ENCODE measurements at places on chromosomes 11 and 22.
A peak's percentile ranks its signal among the peaks of the same experiment; 100 is the strongest.

- DNase-seq: no peak
Observed at GRCh38 chr11:118536726-118537125, 5.7 kb downstream of the TMEM25 start.

GRCh38 chr11:82639251-82639650 is 94.4 kb downstream of the FAM181B start:
- no peak for DNase-seq

GRCh38 chr11:100188137-100188783 is 498.8 kb upstream of the ARHGAP42 start:
- DNase-seq: no peak

- no peak for DNase-seq
Observed at GRCh38 chr11:32186118-32186517, 95.2 kb downstream of the RCN1 start.

GRCh38 chr11:26820739-26821138 is 98.9 kb upstream of the SLC5A12 start:
- DNase-seq: no peak

GRCh38 chr22:24500277-24500820 is 5.2 kb downstream of the UPB1 start:
- no peak for DNase-seq

- DNase-seq: no peak
Observed at GRCh38 chr11:128860571-128861361, 6.3 kb downstream of the KCNJ1 start.

GRCh38 chr22:31150615-31151014 is 9.4 kb upstream of the RNF185 start:
- DNase-seq: no peak

DNA sequence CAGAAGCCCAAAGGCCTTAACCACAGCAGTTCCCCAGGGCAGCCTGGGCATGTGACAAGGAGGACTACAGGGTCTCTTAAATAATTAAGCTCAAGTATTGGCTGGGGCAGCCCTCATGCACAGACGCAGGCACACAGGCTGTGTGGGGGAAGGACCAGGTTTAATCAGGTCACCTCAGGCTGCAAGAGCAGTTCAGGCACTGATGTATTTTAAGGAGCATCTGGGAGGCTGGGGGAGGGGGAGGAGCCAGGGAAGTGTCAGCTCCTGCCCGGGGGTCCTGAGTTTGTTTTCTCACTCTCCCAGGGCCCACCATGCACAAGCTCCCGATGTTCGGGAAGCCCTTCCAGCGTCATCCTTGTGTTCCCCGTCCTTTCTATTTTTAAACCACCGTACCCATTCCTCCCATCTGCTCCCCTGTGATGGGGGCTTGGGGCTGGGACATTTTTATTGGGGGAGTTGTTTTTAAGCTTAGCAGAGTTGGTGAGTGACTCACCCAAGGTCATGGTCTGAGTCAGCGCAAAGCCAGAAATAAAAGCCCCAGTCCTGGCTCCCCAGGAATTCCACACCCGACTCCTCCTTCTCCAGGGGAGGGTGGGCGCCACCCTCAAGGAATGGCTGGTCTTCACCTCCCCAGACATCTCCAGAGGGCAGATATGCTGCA is 2.4 kb downstream of the CSDC2 start:
- DNase-seq: no peak

DNA sequence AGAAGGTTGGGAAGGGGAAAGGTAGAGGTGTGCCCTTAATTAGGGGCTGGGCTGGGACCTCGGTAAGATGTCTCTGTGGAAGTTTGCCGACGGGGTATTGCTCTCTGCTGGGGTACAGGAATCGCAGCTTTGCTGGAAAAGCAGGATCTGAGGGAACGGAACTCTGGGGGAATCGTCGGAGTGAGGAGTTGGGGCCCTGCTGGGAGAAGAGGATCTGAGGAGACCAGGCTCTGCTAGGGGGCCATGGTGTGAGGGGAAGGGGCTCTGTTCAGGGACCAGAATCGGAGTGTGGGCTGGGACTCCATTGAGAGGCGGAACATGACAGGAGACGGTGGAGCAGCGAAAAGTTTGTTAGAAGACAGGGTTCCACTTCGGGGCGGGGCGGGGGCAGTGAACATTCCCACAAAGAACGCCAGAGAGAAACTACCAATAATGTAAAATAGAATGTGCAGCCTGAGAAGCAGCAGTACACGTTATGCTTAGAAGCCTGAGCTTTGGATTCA is 456 bp downstream of the AAMDC start:
- no peak for DNase-seq

DNA sequence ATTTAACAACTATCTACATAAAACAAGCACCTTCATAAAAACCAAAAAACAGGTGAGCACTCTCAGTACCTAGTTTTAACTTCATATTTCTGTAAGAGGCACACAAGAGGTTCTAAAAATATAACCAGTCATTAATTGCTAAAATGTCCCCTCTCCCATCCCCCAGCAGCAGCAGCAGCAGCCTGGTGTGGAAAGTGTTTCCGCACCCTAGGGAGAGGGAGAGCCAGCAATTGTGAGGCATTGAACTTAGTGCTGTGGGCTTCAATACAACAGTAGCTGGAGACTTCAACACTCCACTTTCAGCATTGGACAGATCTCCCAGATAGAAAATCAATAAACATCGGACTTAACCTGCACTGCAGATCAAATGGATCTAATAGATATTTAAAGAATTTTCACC is 1158.5 kb downstream of the JRKL start:
- no peak for DNase-seq

- DNase-seq: no peak
Observed at GRCh38 chr11:11733246-11733747, 108.5 kb upstream of the USP47 start.

DNA sequence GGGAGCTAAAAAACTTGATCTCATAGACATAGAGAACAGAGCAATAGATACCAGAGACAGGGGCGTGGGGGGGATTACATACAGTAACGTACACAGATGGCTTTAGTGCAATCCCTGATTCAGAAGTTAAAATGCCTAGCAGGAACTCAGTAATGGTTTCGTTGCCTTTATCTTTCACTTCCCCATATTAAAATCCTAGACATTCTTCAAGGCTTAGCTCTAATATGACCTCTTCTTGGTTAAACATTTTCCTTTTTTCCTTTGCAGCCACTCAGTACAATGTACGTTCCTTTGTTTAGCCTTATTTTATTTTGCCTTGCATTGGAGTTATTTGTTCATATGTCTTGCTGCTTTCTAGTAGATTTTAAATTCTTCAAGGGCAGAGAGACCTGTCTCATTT is 104.9 kb downstream of the C11orf87 start:
- no peak for DNase-seq

DNA sequence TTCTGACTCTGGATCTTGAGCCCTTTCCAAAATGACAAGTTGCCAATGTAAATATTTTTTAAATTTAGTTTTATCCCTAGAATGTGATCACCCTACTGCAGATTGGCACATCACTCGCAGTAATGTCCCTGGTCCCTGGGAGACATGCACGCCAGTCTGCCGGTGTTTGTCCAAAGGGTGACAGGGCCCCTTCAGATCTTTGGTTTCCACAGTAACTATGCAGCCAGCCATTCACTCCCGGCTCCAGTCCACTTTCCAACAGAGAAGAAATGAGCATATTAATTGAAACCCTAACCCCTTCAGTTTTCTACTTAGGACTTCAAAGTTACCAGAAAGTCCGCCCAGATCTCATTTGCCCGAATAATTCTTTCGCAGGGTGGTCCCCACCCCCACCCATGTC is 25.8 kb upstream of the RASSF10 start:
- DNase-seq: no peak

DNA sequence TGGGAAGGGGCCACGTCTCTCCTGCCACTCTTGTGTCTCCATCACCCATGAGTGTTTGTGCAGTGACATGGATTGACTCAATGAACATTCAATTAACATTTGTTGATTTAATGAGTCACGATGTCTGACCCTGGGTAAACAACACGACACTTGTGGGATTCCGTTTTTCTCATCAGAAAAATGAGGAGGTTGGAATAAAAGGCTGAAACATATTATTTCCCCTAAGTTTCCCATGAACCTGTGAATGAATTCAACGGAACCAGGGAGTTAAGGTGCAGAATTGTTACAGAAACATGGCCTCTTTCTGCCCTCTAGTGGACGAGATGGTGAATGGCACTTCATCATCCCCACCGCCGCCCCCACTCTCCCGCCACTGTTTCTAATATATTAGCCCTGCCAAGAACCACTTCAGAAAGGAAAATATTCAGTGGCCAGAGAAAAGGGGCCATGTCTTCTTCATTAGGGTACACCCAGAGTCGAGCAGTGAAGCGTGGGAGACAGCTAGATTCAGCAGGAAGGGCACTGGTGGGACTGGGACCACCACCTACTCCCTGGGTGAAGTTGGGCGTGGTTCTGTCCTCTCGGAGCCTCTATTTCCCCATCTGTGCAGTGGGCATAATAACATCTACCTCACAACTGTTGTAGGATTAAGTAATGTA is 46.3 kb upstream of the SYT13 start:
- DNase-seq: no peak

DNA sequence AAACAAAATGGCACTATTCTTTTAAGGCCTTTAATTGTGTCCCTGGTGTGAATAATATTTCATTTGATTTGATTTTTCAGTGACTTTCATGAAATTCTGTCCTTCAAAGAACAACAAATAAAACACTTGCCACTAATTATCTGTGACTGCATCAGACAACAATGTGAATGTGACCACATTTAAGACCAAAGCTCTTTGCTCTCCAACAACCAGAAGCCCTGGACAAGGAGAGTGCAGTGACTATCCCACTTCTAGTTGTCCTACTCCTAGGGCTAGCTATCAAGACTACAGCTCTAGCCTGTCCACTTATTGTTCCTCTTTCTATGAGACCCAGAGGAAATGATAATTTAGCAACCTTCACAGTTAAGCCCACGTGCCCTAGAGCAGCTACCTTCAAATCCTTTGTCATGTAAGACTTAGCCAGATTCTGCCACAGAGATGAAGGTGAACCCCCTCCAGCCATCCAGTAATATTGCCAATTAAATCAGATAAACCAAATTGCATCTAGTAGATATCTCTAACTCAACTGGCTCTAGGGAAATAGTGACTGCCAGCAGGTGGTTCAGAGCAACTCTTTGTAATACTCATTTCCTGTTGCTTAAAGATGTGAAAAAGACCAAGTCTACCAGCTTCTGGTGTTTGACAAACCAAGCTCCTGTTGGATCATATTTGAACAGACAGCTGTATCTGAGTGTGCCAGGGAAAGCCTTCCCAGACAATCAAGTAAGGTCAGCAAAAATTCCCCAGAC is 142.6 kb upstream of the BLID start:
- DNase-seq: no peak

GRCh38 chr11:95068549-95068948 is 1.8 kb downstream of the SRSF8 start:
- peak; percentile 49 for DNase-seq

- DNase-seq: no peak
Observed at GRCh38 chr11:88439356-88439755, 101.8 kb upstream of the CTSC start.

DNA sequence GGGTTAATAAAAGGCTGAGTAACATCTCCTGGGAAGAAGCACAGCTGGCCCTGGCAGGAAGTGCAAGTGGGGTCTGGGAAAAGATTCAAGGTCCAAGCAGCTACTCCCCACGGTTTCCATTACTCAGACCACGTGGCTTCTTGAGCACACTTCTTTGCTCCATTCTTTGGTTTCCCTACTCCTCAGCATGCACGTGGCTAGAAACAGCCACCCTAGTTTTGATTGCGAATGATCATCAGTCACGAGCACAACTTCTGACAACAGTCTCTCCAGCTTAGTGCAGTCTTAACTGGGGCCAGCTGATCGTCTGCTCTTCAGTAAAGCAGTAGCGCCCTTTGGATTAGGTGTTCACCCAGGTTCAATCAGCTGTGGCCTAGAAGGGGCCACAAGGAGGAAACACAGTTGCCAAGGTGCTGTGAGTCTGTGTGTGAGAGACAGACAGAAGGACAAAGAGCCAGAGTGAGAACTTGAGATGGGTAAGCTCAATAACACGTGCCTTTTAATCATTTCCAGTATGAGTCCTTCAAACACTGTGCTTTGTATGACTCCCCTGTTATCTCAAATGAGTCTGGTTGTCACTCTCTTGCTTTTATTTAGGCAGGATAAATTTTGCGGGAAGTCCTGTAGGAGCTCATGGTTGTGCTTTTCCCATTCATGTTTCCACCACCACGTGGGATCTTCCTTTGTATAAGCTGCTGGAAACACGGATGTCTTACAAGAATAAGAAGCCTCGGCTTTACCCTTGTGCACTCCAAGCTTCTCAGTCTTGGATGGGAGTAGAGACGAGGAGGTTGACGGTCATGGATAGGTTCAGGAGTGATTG is 901 bp upstream of the PARVA start:
- DNase-seq: no peak

DNA sequence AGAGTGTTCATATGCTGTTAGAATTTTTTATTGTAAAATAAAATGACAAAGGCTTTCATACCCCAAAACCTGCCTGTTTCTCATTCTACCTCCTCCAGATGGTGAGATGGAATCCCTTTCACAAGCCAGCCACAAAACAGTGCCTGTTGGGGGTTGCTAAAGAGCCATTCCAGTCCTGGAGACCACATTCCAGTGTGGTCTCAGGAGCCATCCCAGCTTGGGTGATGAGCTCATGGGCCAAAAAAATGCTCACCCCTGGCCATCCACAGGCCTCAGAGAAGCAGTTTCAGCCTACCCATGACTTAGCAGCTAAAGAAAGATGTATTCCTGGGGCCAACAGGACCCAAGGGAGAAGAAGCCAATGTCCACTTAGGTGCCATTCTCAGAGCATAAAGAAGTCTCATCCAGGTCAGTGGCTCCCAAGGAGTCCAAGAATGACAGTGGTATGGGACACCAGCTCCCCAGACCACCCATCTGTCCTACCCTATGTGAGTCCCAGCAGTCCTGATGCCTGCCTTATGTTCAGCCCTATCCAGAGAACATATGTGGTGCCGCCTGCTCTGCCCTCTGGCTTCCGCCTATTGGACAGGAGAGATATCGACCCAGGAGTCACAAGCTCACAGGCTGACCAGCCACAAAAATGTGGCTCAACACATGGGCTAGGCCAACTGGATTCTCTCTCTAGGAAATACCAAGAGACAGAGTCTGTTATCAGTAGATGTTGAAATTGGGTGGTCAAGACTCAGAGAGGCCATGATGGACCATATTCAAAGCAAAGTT is 26.4 kb downstream of the C11orf91 start:
- no peak for DNase-seq

DNA sequence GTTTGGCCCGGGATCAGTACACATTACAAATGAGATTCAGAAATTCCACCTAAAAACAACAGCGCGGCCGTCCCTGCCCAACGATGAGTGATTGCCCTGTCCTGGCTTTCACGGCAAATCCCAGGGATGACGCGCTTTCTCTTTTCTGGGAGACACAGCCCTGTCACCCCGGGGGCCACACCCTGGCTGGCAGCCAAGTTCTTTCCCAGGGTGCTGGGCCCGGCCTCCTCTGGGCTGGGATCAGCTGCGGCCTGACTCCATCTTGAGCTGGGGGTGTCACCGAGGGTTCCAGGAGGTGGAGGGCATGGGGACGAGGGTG is 82.7 kb downstream of the FBLN1 start:
- no peak for DNase-seq

DNA sequence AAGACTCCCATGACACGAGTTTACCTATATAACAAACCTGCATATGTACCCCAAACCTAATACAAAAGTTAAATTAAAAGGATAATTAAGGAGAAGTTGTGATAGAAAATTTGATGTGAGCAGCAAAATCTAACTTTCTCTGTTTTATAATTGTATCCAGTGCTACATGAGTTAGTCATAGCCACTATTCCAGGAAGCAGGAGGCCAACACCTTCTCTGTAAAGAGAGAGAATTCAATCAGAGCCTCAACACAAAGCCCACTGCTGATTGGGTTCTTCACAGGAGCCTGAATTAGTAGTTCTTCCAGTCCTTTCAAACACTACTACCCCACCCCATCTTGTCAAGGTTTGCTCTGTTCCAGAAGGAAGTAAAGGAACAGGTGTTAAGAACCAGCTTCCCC is 84.2 kb downstream of the BLID start:
- no peak for DNase-seq

GRCh38 chr11:9789910-9790309 is 126.0 kb downstream of the SWAP70 start:
- DNase-seq: no peak

Data from activated T-helper 1 cell treated with Interleukin-2 at 50 U/mL for 16 hours (primary cell).